Activated CD4-positive, alpha-beta memory T cell treated with anti-CD3 and anti-CD28 coated beads, Interleukin-2, amount 10 ng/mL, durations not matched to agents 7 days and 5 days (primary cell): ENCODE measurements at places on chromosomes 1 and 21. TPM values are rescaled to one million over a fixed set of nuclear protein-coding genes. Genes with fewer than 3 reads are reported as not detected.

GRCh38 chr1:200146100-200146499 is 118.6 kb downstream of the NR5A2 start:
- DNase-seq = no peak

- DNase-seq = no peak
These were observed 21.8 kb downstream of the RPTN start for GRCh38 chr1:152137215-152137614.

- DNase-seq = no peak
These were observed 1983.0 kb downstream of the MRPL39 start for GRCh38 chr21:23624281-23624680.

- no peak for DNase-seq
These were observed 5.6 kb downstream of the CD52 start for GRCh38 chr1:26323382-26323781.

DNA sequence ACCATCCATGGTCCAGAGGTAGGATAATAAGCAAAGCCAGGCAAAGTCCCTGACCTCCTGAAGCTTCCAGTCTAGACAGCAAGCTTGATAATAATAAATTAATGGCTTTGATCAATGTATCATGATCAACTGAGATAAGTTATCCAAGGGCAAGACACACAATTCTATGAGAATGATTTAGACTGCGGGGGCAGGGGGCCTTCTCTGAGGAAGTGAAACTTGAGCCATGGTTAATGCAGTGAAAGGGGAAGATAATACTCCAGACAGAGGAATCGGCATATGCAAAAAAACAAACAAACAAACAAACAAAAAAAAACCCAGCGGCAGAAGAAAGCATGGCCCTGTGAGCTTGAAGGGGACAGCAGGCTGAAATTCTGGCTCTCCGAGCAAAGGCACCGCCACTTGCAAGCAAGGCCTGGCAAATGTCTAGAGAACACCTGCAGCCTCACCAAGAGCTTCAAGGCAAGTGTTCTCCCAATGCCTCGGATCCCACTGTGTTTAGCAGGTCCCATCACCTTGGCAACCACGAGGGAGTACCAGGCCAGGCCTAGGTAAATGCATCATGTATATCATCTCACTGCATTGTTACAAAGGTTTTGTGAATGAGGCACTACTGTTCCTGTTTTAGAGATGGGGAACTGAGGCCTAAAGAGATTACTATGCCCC is 24.9 kb downstream of the CSMD2 start:
- DNase-seq = no peak

GRCh38 chr1:197773856-197774255 is 1.4 kb downstream of the DENND1B start:
- no peak for DNase-seq

- no peak for DNase-seq
These were observed 142.3 kb downstream of the PLXNA2 start for GRCh38 chr1:208101661-208102431.

- no peak for DNase-seq
These were observed 52.6 kb downstream of the GNG12 start for GRCh38 chr1:67780637-67781036.

GRCh38 chr1:31238986-31239613 is 587 bp downstream of the NKAIN1 start:
- DNase-seq = no peak

GRCh38 chr1:228140724-228141225 is 696 bp downstream of the GUK1 start:
- no peak for DNase-seq

- DNase-seq = no peak
These were observed 4.7 kb upstream of the C21orf91 start for GRCh38 chr21:17823846-17824245.

- DNase-seq = no peak
These were observed 40.8 kb downstream of the ITSN1 start for GRCh38 chr21:33682992-33683627.

DNA sequence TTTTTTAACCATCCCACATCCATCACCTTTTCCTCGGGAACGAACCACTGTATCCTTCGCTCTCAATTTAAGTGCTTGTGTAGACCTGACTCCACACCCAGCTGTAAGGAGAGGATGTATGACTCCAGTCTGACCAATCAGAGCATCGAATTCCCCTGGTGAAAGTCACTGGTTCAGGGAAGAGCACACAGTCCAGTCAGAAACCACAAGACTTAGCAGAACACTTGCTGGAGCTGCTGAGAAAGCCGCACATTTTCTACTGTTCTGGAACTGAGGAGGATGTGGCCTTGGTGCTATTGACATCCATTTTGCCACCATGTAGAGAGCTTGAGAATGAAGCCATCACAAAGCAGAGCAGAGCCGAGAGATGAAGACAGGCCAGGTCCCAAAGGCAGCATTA is 59.9 kb upstream of the CNN3 start:
- DNase-seq = no peak

OR2L13 gene
- not detected for total RNA-seq

CYP4A11 gene
- not detected for total RNA-seq
